CD8-positive, alpha-beta memory T cell (primary cell): ENCODE measurements at places on chromosomes 1 and 21. TPM values are rescaled to one million over a fixed set of nuclear protein-coding genes. Genes with fewer than 3 reads are reported as not detected.

GRCh38 chr1:190436615-190437014 lies 41.0 kb downstream of the BRINP3 start:
- DNase-seq, result no peak

The PDZK1 gene
- not detected for total RNA-seq

The CD1B gene
- total RNA-seq, result not detected

DNA sequence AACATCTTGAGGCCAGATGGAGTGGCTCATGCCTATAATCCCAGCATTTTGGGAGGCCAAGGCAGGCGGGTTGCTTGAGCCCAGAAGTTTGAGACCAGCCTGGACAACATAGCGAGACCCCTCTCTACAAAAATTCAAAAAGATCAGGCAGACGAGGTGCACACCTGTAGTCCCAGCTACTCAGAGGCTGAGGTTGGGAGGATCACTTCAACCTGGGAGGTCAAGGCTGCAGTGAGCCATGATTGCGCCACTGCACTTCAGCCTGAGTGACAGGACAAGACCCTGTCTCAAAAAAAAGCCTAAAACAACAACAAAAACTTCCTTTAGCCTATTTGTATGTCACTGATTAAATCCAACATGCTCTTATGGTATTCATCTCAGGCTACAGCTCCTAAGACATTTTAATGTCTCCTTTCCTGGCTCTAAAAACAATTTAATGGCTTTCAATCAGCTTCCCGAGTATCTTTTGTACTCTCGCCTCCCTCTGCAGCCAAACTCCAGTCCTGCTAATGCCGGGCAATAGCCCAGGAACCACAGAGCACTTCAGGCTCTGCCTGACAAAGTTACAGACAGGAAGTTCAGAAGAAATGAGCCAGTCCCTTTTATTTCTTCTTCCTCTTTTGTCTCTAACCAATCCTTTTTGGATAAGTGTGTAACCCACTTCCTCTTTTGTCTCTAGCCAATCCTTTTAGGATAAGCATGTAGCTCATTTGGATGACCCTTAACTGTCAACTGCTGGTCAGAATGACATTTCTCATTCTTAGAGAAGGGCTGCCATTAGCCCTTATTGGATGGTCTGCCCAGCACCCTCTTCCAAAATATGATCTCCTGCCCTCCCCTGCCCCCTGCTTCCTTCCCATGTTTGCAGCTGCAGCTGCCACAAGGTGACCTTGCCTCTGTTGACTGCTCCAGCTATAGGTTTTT lies 6.6 kb upstream of the DOP1B start:
- DNase-seq, result no peak

DNA sequence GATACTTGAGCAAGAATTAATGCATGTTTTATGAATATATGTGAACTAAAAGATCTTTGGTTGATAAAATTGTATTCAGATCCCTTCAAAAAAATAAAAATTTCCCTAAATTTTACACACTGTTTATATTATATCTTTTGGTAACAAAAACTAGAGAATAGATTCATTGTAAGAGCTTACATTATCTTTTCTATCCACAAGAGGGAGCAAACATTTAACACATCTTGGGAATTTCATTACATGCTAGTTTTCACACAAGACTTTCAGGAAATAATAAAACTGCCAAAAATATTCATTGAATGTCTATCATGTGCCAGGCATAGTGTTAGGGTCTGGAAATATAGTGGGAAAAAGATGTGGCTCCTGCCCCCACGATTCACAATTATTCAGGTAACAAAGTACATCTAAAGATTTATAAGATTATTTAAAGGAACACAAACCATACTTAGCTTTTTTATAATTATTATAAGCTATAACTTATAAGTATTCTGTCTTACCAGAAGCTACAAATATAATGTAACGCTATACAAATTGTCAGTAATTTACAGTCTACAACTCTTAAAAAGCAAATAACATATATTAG lies 30.6 kb downstream of the FAF1 start:
- no peak for DNase-seq

The IFI16 gene
- total RNA-seq, result 186 TPM
